ENCODE measurements at places on chromosomes 6 and 20. TPM values are rescaled to one million over a fixed set of nuclear protein-coding genes. Genes with fewer than 3 reads are reported as not detected.

DNA sequence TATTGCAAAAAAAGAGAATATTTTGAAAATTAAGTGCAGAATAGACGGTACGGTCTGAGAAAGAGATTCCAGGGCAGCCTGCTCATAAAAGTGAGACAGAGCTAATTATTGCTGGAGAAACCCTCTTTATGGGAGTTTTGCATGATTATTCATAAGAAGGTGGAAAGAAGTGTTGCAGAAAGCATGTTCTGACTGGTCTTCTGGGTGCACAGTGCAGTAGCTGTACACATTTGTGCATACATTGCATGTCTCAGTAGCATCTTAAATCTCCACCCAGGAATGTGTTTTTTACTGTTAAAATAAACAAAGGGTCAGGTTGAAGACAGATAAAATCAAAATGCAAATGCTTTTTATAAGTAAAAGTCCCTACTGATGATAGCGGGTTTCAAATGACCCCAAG is 1813.6 kb upstream of the DEFB115 start:
- no peak for DNase-seq

GRCh38 chr6:39599341-39599740 is 125.9 kb downstream of the KIF6 start:
- no peak for DNase-seq

DNA sequence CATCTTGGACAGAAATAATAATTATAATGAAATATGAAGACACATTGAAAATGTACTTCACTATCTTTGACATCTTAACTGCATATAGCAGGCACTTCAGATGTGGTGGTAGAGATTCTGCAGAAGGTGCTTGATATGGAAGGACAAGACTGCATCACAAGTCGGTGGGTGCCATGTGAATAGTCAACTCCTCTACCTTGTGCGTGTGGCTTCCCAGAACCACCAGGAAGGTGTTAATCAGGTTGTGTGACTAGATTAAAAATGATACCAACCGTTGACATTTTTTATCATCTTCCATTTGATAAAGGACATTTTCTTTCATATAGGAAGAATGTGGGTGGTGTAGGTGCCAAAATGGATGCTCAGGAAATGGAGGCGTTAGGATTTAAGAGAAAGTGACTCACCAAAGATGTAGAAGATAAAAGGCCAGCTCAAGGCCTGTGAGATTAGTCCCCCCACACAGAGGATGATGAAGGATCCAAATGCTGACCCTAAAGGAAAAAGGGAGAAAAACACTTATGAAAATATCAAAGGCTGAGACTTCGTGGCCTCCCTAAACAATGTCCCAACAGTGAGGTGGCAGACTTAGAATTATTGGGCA is 12.3 kb downstream of the SLC17A2 start:
- DNase-seq = no peak

Gene ABCF1
- 70.5 TPM for total RNA-seq

Gene DHX16
- total RNA-seq = 28.7 TPM

DNA sequence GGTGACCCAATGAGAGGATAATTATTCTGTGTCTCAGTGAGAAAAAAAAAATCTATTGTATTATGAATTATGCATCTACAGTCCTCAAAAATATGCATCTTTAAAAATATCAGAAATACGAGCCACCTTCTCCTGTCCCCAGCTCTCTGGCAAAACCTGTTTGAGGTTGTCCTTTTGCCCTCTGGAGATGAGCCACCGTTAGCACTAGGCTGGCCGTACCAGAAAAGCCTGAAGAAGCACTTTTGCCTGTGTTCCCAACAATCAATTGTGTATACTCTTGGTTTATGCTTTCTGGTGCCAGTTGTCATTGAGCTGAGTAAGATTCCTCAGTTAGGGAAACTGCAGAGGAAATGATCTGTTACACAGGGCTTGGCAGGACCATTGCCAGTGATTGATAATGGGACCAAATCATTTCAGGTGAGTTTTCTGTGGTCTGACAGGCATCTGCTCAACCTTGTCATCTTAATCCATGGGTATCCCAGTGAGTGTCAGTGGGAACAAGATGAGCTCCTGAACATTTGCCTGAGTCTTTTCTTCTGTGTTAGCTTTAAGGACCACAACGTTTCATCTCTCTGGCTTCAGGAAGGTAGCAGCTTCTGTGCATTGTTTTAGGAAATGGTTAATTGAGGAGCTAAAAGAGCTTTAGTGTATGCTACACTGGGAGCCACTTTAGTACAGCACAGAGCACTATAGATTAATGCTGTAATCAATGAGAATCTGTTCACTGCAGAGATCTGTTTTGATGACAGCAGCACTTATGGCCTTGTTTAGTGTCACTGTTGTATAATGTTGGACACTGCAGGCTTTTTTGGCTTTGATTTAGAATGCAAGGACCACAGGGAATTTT is 330.1 kb downstream of the RIMS1 start:
- no peak for DNase-seq

DNA sequence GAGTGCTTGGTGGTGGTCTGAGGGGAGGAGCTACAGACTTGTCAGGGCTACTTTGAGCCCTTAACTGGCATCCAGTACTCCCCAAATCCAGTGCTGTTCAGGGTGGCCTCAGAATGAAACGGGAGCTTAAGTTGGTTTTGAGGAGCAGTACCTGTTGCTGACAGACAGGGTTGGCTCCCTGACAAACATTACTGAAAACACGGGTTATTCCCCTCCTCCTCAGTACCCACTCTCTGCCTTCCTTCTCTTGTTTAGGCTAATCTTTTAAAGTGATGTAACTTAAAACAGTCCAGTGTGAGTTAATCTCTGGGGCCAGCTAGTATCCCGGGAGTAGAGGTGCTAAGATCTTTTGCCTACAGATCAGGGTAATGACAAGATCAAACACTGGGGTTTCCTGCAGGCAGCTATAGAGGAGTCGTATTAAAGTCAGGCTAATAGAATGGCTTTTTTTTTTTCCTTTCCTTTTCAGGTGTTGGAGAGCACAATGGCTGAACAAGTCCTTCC is 3.7 kb downstream of the TNFAIP3 start:
- DNase-seq = no peak

- DNase-seq = no peak
Measured at GRCh38 chr6:118419448-118420394, 128.4 kb upstream of the PLN start.

- no peak for DNase-seq
Measured at GRCh38 chr6:53662457-53662856, 3.1 kb downstream of the KLHL31 start.

DNA sequence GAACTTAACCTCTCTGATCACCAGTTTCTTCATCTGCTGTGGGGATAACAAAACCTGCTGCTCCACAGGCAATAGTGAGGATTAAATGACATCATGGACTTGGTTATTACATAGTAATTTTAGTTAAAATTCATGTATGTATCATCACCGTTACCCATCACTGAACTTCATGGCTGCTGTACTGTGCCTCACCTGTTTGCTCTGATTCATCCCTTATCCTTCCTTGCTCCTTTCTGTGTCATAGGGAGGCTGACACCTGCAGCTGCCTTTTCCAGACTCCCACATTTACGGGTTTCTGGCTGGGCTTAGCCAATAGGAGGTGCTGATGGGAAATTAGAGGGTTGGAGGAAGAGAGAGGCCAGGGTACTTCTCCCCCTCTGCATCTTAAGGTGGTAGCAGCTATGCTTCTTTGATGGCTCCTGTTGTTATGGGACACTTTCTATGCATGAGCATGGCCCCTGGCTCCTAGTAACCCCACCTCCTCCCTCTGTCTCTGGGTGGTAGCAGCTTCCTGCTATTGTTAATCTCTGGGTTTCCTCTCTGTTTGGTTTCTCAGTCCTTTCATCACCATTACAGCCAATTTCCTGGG is 332.1 kb downstream of the DHX35 start:
- DNase-seq = no peak

DNA sequence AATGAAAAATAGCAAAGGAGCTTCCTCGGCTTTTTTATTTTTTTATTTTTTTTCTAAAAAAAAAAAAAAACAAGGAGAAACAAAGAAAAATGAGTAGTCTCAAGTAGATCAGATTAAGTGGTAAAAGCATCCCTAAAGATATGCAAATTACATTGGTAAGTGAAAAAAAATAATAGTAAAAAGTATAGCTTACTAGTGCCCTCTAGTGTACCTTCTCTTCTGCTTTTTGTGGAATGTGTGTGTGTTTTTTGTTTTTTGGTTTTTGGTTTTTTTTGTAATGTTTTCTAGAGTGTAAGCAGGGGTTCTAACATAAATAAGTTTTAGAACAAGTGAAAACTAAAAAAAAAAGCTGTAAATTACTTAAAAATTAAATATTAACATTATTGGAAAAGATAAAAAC is 1062.0 kb downstream of the HACE1 start:
- no peak for DNase-seq

- DNase-seq = no peak
Measured at GRCh38 chr6:20704325-20705025, 170.2 kb downstream of the CDKAL1 start.

DNA sequence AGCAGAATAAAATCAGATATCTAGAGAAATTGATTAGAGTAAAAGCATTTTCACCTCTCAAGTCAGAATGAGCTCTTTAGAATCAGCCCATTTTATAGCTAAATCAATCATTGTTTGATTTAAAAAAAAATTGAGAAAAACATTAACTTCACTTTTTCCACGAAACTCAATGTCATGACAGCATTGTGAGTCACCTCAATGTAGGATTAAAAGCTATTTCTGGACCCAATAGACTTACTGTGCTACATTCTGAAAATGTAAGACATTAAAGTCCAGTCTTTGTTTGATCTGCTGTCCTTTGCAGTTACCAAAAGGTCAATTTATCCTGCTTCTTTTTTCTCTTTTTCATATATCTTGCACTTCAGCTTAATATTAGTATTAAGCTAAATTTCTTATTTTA is 519.4 kb upstream of the ZNF337 start:
- no peak for DNase-seq

GRCh38 chr6:100257793-100258395 is 206.8 kb downstream of the SIM1 start:
- no peak for DNase-seq

- DNase-seq = no peak
Measured at GRCh38 chr6:162526960-162527359, 200.6 kb downstream of the PRKN start.

- DNase-seq = no peak
Measured at GRCh38 chr20:45459606-45460005, 9.9 kb upstream of the WFDC2 start.

DNA sequence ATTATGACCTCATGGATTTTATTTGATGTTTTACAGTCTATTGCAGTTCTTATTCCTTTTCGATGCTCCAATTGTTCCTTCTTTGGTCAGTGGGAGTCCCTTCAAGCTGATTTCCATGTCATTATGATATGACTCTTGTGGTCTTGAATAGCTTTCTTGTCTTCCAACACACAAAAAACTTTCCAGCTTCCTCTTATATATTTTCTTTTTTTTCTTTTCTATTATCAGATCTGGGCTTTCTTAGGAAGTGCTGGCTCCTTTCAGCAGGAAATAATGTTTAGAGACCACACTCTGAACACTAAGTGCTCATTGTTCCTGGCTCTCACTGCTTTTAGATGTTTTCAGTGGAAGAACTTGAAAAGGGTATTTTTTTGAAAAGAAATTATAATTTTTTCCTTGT is 3.1 kb upstream of the SLC17A1 start:
- DNase-seq = no peak

Gene NR2E1
- total RNA-seq = not detected

Gene ACTL10
- 0.52 TPM for total RNA-seq

DNA sequence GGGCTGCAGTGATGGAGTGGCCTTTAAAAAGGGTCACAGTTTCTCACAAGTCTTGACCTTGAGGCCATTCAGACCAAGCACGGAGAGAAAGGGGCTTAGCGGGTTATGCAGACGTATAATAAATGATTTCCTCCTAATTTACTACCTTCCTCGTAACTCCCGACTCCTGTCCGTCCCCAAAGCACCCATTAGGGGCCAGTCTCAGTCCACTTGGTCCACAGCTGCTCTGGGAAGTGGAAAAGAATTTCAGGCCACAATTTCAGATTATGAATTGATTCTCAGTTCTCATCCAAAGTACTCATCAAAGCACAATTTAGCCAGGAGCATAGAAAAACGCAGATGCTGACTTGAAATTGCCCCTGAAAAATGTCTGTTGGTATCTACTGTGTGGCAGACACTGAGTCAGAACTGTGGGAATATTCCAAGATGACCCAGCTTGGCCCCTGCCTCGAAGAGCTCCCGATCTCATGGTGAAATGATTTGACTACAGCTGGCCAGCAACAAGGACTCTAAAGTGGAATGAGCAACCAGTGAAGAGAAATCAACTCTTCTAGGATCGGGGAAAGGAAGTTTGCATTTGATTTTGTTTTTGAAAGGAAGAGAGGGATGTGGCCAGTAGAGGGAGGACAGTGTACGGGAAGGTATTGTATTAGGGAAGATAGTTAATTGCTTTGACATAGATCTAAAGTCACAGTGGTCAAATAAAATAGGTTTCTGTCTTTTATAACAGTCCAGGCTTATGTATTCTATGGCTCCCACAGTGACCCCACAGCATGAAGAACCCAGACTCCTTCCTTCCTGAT is 15.2 kb upstream of the STK35 start:
- no peak for DNase-seq

Gene ZNF76
- 29.3 TPM for total RNA-seq

Gene TGM3
- total RNA-seq = not detected

Gene RRAGD
- total RNA-seq = 4.5 TPM

Gene L3MBTL3
- 19.7 TPM for total RNA-seq

Gene BMP7
- not detected for total RNA-seq

Gene WFDC10B
- not detected for total RNA-seq

Gene OR2H2
- not detected for total RNA-seq

GRCh38 chr20:2918096-2919049 is 45.1 kb downstream of the PTPRA start:
- DNase-seq = no peak

DNA sequence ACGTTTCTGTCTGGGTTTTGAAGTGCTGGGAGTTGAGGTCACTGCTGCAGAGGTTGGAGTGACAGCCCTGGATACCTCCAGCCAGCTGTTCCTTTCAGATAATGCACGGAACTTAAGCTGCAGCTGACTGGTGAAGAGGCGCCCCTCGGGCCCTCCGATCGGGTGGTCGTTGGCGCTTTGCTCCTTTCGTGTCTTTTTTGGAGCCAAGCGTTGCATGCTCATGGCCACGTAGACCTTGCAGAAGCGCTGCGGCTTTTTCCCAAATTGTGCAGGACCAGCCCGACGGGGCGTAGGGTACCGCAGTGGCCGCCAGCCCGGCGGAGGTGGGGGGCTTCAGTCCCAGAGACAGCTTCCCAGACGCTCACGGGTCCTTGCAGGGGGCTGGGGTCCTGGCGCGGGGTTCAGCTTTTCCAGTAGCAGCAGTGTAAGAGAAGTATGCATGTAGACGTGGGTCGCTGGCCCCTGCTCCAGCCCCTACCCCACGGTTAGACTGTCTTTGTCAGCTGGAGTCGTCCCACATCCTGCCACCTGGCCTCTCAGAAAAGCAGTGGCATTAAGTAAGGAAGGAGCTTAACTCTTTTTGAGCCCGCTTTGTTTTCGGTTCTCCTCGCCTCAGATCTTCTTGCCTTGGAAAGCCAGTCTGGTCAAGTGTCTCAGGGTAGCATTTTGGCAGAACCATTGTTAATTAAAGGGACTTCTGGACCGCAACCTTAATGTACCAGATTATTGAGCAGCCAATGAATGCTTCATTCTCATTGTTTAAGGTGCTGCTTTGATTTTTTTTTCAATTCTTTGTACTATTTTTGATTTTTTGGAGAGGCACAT is 838 bp downstream of the TNFAIP3 start:
- no peak for DNase-seq

GRCh38 chr20:37573626-37574198 is 46.0 kb upstream of the BLCAP start:
- peak; percentile 69 for DNase-seq

Gene ASIP
- not detected for total RNA-seq

Measured in osteocyte (in vitro differentiated cells).